ENCODE measurements at places on chromosomes 6 and 20.
A peak's percentile ranks its signal among the peaks of the same experiment; 100 is the strongest.

- DNase-seq, result peak; percentile 8
These were observed 20.3 kb upstream of the SLA2 start for GRCh38 chr20:36666181-36666740.

- peak; percentile 11 for DNase-seq
These were observed 308.2 kb upstream of the THEMIS start for GRCh38 chr6:128208851-128209580.

DNA sequence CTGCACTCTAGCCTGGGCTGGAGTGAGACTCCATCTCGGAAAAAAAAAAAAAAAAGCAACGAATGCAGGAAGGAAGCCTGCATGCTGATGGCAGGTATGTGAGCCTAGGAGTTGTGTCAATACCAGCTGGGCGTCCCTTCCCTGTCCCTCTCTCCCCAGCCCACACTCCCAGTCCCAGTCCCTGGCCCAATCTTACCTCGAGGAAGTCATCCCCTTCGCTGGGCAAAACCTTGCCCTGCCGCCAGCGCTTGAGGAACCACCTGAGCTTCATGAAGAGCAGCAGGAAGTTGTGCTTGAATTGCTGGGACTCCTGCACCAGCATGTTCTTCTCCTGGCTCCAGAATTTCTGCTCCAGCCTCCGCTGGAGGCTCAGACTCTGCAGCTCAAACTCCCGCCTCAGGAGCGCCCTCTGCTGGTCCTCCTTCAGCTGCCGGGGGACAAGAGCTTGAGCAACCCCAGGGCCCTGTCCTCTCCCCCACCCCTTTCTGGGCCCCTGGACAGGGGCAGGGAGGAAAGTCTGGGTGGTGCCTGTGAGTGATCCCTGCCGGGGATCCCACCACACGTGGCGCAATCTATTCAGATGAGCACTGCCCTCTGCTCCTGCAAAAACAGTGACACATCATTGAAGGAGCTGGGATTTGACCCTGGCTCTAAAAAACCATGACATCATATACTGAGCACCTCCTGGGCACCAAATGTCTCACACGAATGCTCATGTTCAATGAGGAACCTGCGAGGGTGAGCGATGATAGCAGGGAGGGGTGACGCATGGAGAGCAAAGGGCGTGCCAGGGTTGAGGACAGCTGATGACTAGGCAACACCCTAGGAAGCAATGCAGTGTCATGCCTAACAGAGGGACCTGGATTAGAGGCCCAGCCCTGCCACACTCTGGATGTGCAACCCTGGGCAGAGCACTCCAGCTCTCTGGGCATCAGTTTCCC is 35.0 kb upstream of the DSN1 start:
- DNase-seq, result peak; percentile 63

DNA sequence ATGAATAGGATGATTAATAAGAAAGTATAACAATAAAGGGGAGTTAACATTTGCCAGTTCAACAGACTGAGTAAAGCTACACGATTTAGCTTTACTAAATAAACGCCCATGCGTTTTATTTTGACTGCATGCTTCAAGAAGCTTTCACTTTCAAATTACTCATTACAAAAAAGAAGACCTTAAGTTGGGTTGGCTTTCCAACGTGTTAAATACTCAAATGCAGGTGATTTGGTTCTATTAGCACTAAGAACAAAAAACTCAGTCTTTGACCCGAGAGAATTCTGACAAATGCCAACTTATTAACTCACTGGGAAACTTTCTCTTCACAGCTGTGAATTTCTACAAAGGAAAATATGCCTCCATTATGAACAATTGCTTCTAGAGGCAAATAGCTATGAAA is 24.8 kb downstream of the RNF146 start:
- DNase-seq, result peak; percentile 19

DNA sequence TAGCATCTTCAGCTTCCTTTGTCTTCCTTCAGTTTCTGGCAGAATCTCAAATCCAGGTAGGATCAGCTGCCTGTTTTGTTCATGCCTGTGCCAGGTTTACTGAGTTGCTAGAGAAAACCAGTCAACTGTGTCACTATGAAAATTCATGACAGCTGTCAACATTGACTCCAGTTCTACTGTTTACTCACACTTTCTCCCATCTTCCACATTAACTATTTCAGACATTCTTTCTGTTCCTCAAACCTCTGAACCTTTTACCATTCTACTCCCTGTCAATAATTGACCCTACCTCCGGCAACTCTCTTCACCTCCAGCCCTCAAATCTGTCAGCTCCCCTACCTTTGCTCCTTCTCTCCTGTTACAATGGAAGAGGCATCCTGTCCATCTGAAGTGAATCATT is 8.5 kb downstream of the ENPP4 start:
- DNase-seq, result no peak

GRCh38 chr6:126131246-126131645 is 144.9 kb downstream of the TRMT11 start:
- no peak for DNase-seq

DNA sequence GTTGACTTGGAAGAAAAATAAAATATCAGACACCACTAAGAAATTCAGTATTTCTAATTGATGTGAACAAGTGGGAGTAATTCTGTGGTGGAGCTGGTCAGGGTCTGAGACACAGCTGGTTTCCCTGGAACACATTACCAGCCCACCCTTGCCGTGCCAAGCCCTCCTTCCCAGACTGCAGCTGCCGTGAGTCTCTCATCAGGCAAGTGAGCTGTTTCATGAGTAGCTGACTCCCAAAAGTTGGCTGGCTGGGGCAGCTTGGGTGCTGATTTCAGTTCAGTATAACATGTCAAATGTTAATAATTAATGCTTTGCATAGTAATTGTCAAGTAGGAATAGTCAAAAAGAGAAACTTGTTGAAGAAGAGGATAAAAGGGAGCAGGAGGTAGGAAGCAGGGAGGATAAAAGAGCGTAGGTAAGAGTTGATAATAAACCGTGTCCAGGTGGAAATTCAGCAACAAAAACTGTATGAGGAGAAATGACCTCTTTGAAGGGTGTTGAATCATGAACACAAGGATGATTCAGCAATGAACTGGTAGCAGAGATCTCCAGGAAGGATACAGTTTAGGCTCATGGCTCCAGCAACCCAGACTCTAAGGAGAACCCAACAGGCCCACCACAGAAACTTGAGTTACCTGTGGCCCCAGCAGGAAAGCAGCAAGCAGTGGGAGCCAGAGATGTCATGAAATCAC is 110.9 kb upstream of the SSTR4 start:
- no peak for DNase-seq

DNA sequence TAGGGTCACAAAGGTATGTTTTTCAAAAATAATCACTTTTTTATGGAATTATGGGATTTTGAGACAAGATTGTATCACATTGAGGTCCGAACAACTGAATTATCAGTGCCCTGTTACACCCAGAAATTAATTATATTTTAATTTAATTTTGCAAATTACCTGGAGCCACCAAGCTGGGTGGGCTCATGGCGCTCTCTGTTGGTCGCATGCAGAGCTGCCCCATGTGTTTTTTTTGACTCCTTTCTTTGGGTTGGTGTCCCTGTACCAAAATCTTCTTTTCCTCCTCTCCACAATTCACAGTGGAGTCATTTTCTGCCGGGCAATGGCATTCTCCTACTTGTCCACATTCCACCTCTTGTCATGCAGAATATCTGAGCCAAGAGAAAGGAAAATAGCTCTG is 38.9 kb upstream of the FRMD1 start:
- DNase-seq, result no peak

DNA sequence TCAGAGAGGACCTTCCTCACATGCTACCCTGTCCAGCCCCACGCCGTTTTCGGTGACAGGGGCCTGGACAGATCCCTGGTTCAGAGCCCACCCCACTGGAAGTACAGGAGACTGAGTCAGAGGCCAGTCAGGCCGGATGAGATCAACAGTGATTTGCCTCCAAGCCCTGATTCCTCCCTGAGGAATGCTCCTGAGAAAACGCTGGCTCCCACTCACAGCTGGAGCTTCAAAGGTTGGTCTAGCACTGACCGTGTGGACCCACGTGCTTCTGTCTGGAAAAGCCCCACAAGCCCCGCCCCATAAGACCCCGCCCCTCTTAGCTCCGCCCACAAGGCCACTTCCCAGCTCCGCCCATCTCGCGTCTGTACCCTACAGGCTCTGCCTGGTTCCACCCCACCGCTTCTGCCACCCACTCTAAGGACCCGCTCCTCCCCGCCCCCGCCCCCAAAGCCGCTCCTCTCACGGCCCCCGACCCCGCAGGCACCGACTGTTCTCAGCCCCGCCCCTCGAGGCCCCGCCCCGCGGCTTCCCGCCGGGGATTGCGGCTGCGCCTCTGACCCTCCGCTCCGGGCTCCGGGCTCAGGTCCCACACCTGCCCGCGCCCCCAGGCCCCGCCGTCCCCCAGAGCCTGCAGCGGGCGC is 64.9 kb upstream of the BHLHE23 start:
- peak; percentile 14 for DNase-seq

DNA sequence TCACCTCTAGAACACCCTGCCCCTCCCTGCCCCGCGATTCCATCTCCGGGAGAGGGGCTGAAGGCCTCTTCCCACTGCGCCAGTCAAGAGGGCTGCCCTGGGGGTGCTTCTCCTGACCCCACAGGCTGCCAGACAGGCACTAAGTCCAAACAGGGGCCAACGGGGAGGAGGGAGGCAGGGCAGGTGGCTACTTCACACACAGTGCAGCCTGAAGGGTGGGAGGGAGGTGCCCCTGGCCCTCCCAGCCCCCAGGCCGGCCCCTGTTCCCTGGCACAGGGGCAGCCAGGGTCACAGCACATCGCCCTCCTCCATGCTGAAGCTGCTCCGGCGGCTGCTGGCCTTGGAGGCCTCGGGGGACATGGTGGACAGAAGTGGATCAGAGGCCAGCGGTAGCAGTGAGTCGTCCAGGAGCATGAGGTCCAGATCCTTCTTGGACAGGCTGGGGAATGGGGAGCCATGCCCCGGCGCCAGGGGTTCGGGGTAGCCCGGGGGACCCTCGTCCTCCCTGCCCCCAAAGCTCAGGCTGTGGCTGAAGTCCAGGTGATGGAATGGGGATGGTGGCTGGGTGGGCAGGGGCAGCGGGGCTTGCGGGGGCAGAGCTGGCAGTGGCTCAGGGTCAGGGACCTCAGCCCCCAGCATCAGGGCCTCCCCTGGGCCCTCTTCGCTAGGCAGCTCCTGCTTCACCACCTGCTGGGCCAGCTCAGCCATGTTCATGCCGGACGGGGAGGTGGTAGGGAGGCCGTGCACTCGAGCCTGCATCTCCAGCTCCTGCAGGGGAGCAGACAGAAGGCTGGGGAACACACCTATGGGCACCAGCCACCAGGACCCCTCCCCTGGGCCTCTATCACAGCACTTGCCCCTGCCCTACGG is 46.3 kb downstream of the MDFI start:
- no peak for DNase-seq

- no peak for DNase-seq
These were observed 13.9 kb downstream of the JPH2 start for GRCh38 chr20:44173116-44173515.

DNA sequence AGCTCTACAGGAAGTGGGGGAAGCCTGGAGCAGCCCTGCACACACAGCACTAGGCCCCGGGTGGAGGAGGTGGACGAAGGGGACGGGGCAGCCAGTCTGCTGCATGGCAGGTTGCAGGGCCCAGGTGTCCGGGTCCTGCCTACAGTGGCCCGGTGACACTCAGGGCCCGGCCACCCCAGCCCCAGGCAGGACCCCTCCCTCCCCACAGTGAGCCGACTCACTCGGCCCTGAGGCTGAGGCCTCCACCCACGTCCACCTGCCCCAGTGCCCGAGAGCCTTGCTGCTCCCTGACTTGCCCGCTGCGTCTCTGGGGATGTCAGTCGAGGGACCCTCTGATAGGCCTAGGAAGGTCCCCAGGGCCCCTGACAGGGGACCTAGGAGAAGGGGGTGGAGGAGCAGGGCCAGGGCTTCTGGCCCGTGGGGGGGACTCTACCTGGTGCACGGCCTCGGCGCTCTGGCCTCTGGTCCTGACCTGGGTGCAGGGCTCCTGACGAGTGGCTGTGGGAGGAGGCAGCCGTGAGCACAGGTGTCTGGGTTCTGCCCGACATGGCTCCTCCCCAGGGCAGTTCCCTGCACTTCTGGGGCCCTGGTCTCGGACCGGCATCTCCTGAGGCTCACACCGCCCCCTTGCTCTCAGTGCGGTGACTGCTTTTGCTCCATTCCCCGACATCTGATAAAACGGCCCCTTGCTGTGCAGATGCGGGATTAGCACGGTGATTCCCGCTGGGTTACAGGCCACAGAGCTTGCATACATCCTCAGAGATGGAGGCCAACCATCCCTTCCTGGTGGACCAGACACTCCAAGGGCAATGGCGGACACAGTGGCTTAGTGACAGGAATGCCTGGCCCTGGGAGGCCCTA is 20.1 kb downstream of the FRMD1 start:
- no peak for DNase-seq

DNA sequence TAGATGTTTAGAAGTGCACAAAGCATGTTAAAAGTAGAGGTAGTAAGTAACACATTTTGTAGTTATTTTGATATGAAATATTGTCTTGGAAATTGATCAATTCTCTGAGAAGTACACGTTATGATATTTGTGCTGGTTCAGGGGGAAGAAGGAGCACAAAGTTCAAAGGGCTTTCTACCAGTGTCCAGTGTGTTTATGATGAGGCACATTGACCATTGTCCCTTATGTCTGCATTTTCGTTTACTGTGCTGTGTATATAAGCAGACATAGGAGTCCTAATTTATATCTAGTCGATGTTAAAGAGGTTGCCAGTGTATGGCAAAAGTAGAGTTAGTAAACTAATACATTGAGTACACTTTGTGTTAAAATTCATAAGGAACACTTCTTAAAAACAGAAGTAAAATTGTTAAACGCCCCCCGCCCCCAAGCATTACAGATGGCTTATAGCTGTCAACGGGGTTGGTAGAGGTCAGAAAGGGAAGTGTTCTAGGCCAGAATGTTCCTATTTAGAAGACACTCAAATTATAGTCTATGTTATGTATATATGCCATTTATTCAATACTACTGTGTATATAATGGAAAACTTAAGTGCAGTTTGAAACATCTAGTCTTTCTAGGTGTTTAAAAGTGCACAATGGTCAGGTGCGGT is 13.3 kb upstream of the HMGN4 start:
- no peak for DNase-seq

- DNase-seq, result no peak
These were observed 95.3 kb downstream of the TTLL2 start for GRCh38 chr6:167420177-167420576.

- no peak for DNase-seq
These were observed 1.9 kb upstream of the IL22RA2 start for GRCh38 chr6:137175157-137175867.

DNA sequence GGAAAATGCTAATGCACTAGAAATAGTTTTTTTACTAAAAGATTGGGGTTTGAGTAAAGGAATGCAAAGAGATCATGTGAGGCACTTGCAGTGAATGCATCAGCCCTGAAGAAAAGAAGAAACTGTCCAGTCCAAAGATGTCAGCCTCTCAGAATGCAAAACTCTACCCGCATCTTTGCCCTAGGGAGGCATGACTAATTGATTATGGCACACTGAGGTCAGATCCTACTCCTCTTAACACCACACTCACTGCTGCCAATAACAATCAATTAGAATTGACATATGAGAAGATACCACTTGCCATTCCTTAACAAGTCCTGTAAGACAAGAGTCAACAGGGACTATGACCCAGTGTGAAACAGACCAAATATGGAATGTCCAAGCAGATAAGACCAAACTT is 262.3 kb upstream of the PLN start:
- no peak for DNase-seq

DNA sequence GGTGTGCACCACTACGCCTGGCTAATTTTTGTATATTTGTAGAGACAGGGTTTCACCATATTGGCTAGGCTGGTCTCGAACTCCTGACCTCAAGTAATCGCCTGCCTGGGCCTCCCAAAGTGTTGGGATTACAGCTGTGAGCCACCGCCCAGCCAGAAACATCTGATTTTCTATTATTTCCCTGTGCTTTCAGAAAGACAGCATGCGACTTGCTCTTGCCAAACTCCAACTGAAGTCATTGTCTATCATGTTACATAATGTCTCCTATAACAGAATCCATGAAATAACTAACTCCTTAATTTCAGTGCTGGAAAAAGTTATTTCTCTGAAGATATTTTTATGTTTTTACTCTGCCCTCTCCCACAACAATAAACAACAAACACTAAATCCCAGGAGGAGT is 8.5 kb downstream of the RMND1 start:
- no peak for DNase-seq

All from ACHN (cell line).